ENCODE measurements at places on chromosomes 2 and 18.
A peak's percentile ranks its signal among the peaks of the same experiment; 100 is the strongest.

DNA sequence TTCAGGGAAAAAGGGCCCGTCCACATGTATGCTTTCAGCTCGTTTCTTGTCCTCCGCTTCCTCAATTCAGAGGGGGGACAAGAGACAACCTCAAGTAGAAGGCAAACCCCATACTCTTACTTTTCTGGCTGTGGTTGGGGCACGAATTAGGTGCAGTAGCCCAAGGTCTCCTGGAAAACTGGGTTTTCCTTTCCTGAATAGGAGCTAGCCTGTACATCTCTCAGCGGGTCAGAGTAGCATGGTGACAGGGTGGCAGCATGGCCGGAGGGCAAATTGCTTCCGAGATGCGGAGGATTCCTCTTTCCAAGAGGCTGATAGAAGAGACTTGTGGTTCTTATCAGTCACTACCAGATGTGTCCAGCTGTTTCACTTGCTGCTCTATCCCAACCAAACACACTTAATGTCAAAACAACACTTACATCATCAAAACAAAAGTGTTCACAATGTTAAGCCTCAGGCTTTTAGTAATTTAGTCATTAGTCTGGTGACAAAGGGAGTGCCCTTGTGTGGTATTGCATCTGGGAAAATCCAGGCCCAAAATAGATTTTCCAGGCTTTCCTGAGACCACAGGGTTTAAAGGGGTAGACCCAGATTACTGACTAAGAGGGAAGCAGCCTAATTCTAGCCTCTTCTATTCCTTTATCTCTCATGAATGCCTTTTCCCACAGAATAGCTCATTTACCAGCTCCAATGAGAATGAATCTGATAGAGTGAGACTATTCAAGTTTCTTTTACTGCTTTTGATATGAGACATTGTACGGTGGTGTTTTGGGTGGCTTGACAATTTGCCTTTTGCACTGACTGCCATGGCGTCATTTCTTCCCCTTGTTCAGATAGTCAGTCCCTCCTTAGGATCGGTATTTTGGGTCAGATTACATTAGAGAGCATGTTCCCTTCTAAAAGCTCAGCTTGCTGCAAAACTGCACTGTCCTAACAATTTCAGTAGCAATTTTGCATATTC is 162.0 kb downstream of the LTBP1 start:
- DNase-seq = no peak

- DNase-seq = no peak
Observed at GRCh38 chr2:24918326-24919036, 1.6 kb downstream of the ADCY3 start.

GRCh38 chr2:237474931-237475703 is 11.9 kb upstream of the MLPH start:
- peak; percentile 65 for DNase-seq

DNA sequence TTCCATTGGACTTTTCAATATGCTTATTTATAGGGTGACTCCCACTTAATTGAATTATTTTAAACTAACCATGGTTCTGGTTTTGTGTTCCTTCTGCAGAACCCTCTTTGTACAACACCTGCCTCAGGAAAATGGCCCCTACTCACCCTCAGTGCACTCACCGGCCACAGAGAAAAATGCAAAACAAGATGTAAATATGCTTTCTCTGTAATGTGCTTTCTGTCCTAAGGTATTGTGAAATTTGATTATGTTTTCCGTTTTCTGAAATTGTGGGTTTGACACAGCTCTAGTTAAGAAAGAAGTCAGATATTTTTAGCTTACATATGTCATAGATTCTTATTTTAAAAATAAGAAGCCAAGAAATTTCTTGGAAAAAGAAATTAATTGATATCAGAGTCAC is 357.7 kb upstream of the SMIM21 start:
- DNase-seq = no peak

- DNase-seq = no peak
Observed at GRCh38 chr2:36408198-36408703, 52.7 kb downstream of the CRIM1 start.
